ENCODE measurements at places on chromosomes 3 and 15. TPM values are rescaled to one million over a fixed set of nuclear protein-coding genes. Genes with fewer than 3 reads are reported as not detected.

CHRM5 gene
- total RNA-seq, result 6.8 TPM

TERB2 gene
- total RNA-seq, result not detected

SCN11A gene
- total RNA-seq, result 1.4 TPM

PCLAF gene
- 13.6 TPM for total RNA-seq

ADIPOQ gene
- total RNA-seq, result 1.4 TPM

ACP3 gene
- 3.7 TPM for total RNA-seq

RAD54L2 gene
- 32.2 TPM for total RNA-seq

NEK10 gene
- total RNA-seq, result 6.2 TPM

WDR93 gene
- total RNA-seq, result 0.66 TPM

GPR149 gene
- total RNA-seq, result 3.8 TPM

GRAMD1C gene
- 37.1 TPM for total RNA-seq

FEZF2 gene
- total RNA-seq, result 14.3 TPM

MTHFS gene
- total RNA-seq, result 33.6 TPM

CFAP100 gene
- total RNA-seq, result not detected
